ENCODE measurements at places on chromosomes 4 and X. TPM values are rescaled to one million over a fixed set of nuclear protein-coding genes. Genes with fewer than 3 reads are reported as not detected.
A peak's percentile ranks its signal among the peaks of the same experiment; 100 is the strongest.

The NEXMIF gene
- 1.8 TPM for total RNA-seq

The FGFR3 gene
- 185 TPM for total RNA-seq

The PNCK gene
- total RNA-seq, result 5.4 TPM

The SOWAHB gene
- 4.9 TPM for total RNA-seq

The SCML2 gene
- 7.1 TPM for total RNA-seq

GRCh38 chr4:88162626-88163025, 4.2 kb upstream of the ABCG2 start:
- peak overlapping the region; percentile 54 for H3K27ac ChIP-seq
- H3K4me1 ChIP-seq, result peaks cover 25% of the 10 kb centered on the region
- DNase-seq, result no peak
- H3K4me3 ChIP-seq, result no peak overlapping the region
- no peaks in the 10 kb centered on the region for H3K36me3 ChIP-seq

- DNase-seq, result peak; percentile 64
- H3K27ac ChIP-seq, result peak overlapping the region; percentile 98
- peak overlapping the region; percentile 88 for H3K4me3 ChIP-seq
- peaks cover 2% of the 10 kb centered on the region for H3K36me3 ChIP-seq
These were observed 636 bp upstream of the EOLA1 start for GRCh38 chrX:149540131-149540620.

GRCh38 chrX:30373951-30374350, 64.8 kb upstream of the NR0B1 start:
- no peaks in the 10 kb centered on the region for H3K27me3 ChIP-seq
- peaks cover 1% of the 10 kb centered on the region for H3K4me1 ChIP-seq
- no peak overlapping the region for H3K4me3 ChIP-seq
- no peak overlapping the region for H3K27ac ChIP-seq
- DNase-seq, result no peak

DNA sequence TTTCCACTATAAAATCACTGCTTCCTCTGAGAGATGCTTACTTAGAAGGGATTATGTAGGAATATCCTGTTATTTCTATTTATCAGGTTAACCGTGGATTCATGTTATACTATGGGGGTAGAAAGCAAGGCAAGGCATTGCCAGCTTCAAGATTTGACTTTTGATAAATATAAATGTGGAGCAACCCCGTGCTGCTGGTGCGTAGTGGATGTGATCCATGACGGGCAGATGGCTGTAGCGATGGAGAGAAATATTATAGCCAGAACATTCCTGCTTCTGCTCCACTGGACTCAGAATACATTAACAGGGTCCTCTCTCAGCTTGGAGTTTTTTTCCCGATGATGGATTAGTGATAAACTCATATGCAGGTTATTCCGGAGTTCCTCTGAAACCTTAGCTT, 157.6 kb downstream of the TENM3 start:
- DNase-seq, result no peak
- peaks cover 1% of the 10 kb centered on the region for H3K36me3 ChIP-seq
- no peaks in the 10 kb centered on the region for H3K4me1 ChIP-seq
- no peak overlapping the region for H3K27ac ChIP-seq
- no peak overlapping the region for H3K4me3 ChIP-seq
- H3K27me3 ChIP-seq, result no peaks in the 10 kb centered on the region

GRCh38 chrX:110086162-110086915, 83.4 kb downstream of the TMEM164 start:
- H3K27ac ChIP-seq, result peak overlapping the region; percentile 8
- no peaks in the 10 kb centered on the region for H3K27me3 ChIP-seq

- H3K4me1 ChIP-seq, result peaks cover 26% of the 10 kb centered on the region
- DNase-seq, result no peak
- peak overlapping the region; percentile 51 for H3K27ac ChIP-seq
- H3K4me3 ChIP-seq, result no peak overlapping the region
- peaks cover 2% of the 10 kb centered on the region for H3K27me3 ChIP-seq
- H3K36me3 ChIP-seq, result no peaks in the 10 kb centered on the region
These were observed 24.2 kb downstream of the GPC4 start for GRCh38 chrX:133391111-133391510.

GRCh38 chrX:108344216-108344615, 94.0 kb downstream of the COL4A6 start:
- H3K4me3 ChIP-seq, result no peak overlapping the region
- H3K4me1 ChIP-seq, result peaks cover 24% of the 10 kb centered on the region
- H3K27me3 ChIP-seq, result no peaks in the 10 kb centered on the region
- H3K27ac ChIP-seq, result no peak overlapping the region
- no peaks in the 10 kb centered on the region for H3K36me3 ChIP-seq
- DNase-seq, result no peak

DNA sequence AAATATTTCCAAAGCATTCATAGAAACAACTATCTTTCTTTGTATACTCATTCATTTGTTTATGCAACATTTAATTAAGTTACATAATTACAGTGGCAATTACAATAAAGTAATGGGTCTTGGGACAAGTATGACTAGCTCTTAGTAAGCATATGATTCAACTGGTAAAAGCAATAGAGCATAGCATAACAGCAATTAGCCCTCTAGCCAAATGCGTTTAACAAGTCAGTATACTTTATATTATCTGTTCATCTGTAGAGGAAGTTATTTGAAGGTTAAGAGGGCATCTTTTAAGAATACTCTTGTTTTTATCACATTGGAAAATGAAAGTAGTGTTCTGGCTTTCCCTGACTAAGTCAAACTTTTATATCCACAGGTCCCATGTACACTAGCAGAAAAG, 198.1 kb upstream of the UGT8 start:
- no peak overlapping the region for H3K4me3 ChIP-seq
- H3K27me3 ChIP-seq, result no peaks in the 10 kb centered on the region
- no peak overlapping the region for H3K27ac ChIP-seq
- peaks cover 2% of the 10 kb centered on the region for H3K4me1 ChIP-seq
- DNase-seq, result no peak

DNA sequence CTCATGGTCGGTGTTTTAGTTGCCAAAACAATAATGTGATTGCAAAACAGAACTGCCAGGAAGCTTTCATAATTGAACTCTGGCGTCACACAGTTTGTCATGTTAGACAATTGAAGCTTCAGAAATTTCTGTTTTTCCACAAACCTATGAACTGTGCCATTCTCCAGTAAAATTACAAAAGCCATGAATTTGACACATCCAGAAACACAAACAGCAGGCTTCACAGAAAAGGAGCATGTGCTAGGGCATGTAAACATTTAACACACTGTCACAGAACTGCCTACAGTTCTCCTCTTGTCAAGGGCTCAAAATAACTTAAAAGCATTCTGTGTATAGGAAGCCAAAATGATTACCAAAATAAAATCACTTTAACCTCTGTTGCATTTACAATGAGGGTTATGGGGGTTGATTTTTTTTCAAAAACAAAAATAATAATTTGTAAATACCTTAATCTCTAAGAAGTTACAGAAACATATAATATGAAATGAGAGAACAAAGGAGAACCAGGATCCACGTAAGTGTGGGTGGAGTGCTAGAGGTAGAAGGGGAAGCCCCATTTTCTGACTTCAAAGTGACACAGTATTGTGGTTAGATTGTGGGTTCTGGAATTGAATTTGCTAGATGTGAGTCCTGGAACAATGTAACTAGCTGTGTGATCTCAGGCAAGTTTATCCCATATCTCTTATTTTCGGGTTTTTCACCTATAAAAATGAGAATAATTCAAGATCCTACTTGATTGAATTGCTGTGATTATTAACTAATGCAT, 295.0 kb downstream of the CENPC start:
- no peak overlapping the region for H3K27ac ChIP-seq
- no peaks in the 10 kb centered on the region for H3K36me3 ChIP-seq
- H3K27me3 ChIP-seq, result peaks cover 3% of the 10 kb centered on the region
- DNase-seq, result no peak
- H3K4me1 ChIP-seq, result no peaks in the 10 kb centered on the region

Measured in progenitor cell of endocrine pancreas (in vitro differentiated cells).